ENCODE measurements at places on chromosomes 16 and 17.
A peak's percentile ranks its signal among the peaks of the same experiment; 100 is the strongest.

DNA sequence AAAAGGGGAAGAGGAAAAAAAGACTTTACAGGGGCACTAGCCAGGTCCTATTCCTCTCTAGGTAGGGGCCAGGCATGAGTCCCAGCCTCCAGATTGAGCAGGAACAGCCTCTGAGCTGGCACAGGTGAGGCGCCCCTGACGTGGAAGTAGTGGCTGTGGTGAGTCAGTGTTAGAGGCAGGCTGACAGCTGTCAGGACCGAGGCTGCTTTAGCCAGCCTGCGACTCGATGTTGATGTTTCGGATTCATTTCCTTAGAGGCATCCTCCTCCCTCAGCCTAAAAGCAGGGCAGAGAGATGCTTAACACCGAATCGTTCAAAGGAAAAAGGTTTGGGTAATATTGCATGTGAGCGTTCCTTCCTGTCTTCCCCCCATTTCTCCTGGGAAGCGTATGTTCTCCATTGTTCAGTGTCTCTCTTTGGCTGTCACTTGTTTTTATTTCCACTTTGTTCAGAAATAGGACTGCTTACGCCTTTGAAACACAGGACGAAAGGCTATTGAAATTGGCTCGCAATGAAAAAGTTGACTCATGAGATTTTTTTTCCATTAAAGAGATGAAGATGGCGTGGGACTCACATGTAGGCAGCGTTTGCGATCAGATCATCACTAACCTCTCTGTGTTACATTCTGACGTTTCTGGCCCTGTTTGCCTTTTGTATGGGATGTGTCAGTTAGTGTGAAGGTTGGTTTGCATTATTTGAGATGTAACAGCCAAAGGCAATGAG, 1.3 kb downstream of the KIAA0513 start:
- peak; percentile 79 for DNase-seq

- DNase-seq = no peak
These were observed 4.8 kb downstream of the GSG1L2 start for GRCh38 chr17:9817086-9817485.

- no peak for DNase-seq
These were observed 456 bp downstream of the SMURF2 start for GRCh38 chr17:64661726-64661975.

- peak; percentile 46 for DNase-seq
These were observed 12.8 kb downstream of the CDH16 start for GRCh38 chr16:66905633-66906539.

- DNase-seq = no peak
These were observed 640.4 kb downstream of the CDH11 start for GRCh38 chr16:64481497-64481896.

DNA sequence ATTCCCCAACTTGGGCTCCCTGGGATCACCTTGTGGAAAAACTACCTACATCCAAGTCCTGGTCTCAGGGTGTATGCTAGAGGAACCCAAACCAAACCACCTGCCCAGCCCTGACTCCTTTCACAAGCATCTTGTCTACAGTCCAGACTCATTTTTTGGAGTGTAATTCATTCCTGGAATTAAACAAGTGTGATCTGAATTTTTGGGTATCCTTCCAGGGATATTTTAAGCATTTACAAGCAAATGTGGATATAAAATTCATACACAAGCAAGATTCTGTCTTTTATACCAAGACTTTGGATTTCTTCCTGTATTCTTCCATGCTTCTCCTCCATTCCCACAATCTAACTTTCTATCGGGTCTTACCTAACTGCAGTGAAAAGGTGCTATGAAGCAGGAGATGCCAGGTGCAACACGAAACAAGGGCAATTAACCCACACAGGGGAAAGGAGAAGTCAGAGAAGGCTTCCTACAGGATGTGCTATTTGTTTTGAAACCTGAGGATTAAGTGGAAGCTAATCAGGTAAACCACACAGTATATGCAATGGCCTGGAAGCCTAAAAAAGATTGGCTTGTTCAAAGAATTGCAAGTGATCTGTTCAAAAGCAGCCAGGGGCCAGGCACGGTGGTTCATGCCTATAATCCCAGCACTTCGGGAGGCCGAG, 417.2 kb upstream of the C16orf82 start:
- no peak for DNase-seq

DNA sequence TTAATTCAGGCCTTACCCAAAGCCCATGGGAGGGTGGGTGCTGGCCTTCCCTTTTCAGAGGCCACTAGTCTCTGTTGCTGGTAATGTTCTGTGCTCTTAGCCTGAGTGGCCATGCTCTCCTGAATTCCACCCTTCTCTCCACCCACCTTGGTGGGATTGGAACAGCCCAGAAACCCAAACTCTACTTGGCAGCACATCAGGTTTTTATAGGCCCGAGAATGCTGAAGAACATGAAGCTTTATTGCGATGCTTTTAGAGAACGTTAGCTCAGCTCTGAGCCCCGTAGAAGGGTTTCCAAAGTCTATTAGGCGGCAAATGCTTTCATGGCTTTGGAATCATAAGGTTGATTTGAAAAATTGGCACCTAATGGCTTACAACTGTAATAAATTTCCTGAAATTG, 209.3 kb downstream of the MSI2 start:
- no peak for DNase-seq

DNA sequence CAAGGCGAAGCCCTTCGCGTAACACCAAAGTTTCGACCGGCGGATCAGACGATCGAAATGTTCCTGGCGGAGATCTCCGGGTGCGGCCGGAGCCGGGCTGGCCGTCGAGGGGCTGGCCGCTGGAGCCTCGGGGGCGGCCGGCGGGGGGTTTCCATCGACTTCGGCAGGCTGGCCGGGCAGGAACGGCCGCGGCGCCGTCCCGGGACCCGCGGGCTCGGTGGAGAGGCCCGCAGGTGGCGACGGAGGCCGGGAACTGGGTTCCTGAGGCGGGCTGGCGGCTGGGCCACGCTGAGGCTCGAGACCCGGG, 1.1 kb downstream of the EPOP start:
- no peak for DNase-seq

- DNase-seq = no peak
These were observed 540.6 kb upstream of the SOX9 start for GRCh38 chr17:71580220-71580619.

- DNase-seq = no peak
These were observed 264.8 kb upstream of the CDH11 start for GRCh38 chr16:65386672-65387071.

DNA sequence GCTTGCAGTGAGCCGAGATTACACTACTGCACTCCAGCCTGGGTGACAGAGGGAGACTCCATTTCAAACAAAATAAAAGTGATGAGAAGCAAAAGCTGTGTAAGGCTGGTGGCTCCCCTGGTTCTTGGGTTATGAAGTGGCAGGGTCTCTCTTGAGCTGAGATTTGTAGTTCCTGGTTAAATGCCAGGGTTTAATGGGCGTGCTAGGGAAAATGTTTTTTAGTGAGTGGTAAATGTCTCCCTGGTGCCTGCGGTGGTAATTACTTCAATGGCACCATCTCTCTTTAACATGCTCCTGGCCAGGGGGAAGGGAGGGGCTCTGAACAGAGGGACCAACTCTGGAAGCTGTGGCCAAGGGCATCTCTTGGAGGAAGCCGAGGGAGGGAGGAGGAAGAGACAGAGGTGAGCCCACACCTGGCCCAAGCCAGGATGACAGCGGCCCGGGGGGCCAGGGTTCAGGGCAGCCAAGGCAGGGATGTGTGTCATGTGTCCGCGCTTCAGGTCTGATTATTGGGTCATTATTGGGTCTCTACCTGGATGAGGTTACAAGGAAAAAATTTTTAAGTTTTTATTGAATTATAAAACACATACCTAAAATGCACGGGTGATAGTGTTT, 17.8 kb upstream of the RPL38 start:
- DNase-seq = no peak

DNA sequence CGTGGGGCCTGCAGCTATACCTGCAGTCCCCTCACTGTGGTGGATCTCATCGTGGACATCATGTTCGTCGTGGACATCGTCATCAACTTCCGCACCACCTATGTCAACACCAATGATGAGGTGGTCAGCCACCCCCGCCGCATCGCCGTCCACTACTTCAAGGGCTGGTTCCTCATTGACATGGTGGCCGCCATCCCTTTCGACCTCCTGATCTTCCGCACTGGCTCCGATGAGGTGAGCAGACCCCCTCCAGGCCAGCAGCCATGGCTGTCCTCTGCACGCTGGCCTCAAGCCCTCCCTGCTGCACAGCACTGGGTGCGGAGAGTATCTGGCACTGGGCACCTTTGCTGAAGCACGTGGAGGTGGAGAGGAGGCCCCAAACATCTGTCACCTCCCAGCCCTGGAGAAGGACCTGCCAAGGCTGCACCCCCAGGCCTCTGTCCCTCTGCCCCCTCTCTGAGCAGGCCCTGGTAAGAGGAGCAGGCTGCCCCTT, 11.0 kb downstream of the KCNH6 start:
- DNase-seq = no peak

DNA sequence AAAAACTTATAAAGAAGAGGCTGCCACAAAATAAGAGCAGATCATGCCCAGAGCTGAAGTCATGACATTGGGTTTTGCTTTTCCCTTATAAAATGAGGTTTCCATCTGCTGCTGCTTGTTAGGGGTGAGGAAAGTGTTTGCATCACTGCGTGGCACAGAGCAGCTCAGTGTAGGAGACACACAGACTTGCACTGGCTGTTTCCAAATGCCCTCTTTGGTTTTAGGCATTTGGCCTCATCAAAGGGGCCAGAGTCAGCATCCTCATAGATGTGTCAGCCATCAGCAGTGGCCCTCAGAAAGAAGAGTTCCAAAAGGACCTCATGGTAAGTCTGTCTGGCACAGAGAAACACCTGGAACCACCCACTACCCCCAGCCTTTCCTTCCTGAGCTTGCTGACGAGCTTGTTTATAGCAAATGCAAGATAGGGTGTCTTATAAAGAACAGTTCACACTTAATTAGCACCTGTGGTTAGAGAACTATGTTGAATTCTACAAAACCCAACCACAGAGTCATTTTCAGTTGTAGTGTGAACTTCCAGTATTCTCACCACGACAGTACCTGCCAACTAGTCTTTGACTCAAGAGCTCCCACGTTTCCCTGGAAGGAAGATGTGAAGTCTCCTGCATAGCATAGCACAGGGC, 17.0 kb downstream of the VWA3A start:
- no peak for DNase-seq

DNA sequence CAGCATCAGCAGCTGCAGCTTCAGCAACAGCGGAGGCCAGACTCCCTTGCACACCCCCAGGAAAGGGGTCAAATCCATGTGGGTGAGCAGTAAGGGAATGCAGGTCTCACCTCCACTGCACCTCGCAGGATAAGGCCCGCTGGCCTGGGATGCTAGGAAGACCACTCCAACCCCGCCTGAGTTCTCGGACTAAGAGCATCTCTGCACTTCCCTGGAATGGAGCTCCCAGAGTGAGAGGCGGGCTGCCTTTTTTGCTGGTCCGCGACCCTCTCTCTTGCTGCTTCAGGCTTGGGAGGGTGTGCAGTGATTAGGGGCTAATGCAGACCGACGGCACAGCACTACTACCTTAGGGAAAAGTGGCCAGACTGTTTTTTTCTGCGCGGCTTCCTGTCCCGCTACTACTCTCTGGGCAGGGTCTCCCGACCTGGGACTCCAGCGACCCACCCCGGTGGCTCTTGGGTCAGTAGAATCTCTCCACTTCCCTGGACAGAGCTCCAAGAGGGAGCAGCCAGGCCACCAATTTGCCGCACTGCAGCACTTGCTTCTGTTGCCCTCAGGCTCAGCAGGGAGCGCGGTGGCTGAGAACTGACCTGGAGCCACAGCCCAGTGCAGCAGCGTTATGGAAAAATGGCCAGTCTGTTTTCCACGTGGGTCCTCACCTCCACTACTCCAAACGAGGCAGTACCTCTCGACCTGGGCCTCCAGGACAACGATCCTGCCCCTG, 480.4 kb downstream of the CDH8 start:
- DNase-seq = no peak

- DNase-seq = no peak
These were observed 84.4 kb downstream of the DNAH9 start for GRCh38 chr17:11682646-11683045.

DNA sequence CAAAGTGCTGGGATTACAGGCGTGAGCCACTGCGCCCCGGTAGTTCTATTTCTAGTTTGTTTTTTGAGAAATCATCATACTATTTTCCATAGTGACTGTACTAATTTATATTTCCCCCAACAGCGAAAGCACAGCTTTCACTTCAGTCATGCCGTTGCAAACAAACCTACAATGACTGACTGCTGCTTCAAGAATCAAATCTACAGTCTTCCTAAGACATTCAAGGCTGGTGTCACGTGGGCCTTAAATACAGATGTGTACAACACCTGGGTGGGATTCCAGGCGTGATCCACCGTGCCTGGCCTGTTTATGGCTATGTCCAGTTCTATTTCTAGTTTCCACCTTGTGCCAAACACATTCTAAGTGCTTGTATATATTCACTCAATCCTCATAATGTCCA, 72.0 kb downstream of the ABCC6 start:
- DNase-seq = no peak

DNA sequence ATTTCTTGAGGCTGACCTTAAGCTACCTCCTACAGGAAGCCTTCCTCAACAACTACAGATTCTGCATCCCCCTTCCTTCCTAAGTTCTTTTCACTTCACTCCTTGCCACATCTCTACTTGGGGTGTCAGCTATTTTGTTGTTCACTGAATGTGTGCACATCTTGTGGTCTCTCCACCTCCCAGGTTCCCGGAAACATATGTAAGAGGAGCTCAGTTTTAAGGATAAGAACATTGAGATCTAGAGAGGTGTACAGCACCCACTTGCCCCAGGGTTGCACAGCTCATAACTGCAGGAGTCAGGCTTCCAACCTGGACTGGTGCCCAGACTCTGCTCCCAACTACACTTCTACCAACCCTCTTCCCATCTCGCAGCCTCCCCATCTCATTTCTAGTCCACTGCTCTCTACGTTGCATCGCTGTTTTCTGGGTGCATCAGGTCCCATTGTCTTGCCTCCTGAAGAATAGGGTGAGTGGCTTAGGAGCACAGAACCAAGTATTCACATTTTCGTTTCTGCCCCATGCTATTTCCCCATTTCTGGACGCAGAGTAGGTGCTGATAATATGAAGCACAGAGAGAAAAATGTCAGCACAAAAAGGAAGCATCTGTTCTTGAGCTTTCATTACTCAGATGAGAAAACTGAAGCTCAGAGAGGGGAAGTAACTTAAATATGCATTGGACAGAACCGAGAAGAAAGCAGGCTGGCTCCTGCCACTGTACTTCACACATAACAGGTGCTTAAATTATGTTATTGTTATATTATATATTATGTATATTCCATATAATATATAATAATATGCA, 292.0 kb upstream of the CCL2 start:
- DNase-seq = no peak
